Fibroblast of pulmonary artery (primary cell): ENCODE measurements at places on chromosomes 6 and 20.

DNA sequence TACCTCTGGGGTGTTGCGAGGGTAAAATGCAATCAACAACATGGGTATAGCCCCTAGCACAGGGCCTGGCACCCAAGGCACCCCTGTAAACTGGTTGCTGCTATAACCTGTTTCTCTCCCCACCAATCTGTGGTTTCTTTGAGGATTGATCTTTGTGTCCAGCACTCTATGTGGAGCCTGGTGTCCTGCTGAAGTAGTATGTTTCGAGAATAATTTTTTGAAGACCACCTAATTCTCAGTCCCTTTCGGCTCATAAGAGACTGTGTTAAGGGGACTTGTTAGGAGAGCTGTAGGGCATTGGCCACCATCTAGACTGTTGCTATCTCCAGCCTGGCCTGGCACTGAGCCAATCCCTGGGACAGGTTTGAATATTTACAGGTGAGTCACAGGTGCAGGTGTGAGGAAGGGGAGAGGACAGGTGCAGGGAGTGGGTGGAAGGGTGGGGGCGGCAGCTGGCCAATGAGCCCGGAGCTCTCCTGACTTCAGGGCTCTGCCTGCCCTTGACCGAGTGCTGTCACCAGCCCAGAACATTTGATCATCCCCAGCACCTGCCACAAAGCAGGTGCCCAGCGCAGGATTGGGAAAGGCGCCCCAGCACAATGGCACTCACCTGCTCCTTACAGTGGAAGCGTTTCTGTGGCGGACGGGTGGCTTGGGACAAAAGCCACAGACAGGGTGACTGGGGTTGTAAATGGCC, 8.1 kb upstream of the C20orf144 start:
- DNase-seq = no peak

DNA sequence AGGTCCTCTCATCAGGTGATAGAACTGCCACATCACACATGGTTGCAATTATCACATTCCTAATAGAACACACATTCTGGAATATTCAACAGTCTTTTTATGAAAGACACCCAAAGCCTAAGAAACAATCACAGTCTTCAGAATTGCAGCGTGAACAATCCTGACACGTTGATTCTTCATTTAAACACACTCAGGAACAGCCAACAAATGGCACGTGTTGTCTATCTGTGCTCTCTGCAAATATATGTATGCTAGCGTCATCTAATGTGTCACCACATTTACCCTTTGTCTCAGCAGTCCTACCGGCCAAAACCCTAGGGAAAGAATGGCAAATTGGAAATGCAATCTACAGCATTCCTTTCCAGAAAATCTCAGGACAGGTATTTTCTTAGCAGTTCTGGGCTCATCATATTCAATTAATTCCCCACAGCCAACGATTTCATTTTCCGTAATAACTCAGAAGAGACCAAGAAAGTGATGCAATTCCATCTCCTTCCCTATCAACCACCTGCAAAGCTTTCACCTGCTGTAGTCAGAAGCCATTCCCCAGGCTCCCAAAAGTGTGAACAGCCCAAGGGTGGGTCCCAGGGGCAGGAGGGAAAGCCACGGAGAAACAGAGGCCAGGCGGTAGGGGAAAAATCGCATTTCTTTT, 280.3 kb upstream of the JARID2 start:
- DNase-seq = no peak

- DNase-seq = no peak
These were observed 5.2 kb downstream of the FRK start for GRCh38 chr6:116055513-116055912.

- DNase-seq = no peak
These were observed 29.0 kb downstream of the PCK1 start for GRCh38 chr20:57589728-57590484.

DNA sequence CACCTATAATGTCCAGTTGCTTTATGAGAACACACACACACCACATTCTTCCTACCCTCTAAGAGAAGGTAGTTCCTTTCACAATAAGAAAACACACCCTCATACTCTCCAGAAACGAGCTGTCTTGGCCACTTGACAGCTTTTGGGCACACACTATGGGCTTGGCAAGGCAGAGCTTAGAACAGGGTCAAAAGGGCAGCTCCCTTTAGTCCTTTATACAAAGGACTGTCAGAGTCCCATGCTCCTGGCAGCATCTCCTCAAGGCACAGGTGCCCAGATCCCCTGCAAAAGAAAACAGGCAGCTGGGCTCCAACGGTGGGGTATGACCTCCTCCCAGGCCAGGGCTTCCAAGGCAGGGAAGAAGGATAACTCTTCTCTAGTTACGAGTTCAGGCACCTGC, 4.9 kb upstream of the LYRM2 start:
- no peak for DNase-seq

DNA sequence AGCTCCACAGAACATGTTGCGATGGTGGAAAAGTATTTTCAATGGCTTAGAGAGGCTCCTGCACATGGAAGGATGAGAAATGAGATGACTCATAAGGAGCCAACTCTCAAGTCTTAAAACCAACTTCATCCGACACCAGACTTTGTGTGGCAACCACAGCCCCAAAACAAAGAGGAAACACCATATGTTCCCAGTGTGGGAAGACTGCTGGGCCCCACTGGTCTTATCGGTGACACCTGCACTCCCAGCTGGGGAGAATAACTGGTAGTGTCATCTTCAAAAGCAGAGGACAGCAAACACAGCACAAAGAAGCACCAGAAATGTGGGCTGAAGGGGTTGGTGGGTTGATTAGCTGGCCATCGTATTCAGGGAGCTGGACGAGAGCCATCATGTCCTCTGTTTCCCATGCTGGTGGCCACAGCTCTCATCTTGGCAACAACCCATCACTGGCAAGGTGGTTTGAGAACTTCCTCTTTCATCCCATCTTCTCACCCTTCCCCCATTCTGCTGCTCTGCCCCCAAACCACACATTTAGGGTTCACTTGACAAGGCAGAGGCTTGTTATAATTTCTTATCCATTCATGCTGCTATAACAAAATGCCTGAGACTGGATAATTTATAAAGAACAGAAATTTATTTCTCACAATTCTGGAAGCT, 46.0 kb upstream of the TASP1 start:
- DNase-seq = no peak

DNA sequence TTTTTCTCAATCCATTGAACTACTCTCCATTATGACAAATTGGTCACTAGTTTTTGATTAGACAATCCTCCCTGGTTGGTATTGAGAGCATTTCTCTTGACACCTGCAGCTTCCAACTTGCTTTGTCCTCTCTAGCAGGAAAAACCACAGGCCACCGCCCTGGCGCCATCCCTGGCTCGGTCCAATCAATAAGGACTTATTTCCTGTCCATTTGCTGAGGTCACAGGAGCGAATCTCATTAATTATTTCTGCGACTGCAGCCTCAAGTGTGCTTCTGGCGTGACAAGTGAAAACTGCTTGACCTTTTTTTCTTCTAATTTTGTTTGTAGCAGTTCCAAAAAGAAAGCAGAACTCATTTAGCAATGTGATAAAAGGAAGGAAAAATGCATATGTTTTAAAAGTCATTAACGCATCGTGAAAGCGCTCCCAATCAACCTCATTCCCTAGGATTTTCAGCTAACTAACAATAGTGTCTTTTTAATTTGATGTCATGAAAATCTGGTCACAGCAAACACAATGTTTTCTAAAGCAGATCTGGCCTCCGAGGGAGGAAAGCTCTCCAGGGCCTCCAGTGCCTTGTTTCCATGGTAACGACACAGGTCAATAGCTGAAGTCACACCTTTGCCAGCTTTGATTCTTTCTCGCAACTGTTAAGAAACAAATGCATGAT, 39.0 kb upstream of the BEND3 start:
- no peak for DNase-seq

DNA sequence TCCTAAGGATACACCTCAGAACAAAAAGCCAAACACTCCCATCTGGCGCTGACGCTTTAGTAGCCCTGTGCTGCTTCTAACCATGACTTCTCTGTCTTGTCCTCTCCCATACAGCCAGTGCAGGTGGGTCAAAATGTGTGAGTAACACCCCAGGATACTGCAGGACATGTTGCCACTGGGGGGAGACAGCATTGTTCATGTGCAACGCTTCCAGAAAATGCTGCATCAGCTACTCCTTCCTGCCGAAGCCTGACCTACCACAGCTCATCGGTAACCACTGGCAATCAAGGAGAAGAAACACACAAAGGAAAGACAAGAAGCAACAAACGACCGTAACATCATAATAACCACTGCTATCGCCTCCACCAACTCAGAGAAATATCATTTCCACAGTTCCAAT, 1.4 kb downstream of the DEFB132 start:
- peak; percentile 39 for DNase-seq
